ENCODE measurements at places on chromosomes 6 and 20. TPM values are rescaled to one million over a fixed set of nuclear protein-coding genes. Genes with fewer than 3 reads are reported as not detected.

Gene TRIM40
- not detected for total RNA-seq

DNA sequence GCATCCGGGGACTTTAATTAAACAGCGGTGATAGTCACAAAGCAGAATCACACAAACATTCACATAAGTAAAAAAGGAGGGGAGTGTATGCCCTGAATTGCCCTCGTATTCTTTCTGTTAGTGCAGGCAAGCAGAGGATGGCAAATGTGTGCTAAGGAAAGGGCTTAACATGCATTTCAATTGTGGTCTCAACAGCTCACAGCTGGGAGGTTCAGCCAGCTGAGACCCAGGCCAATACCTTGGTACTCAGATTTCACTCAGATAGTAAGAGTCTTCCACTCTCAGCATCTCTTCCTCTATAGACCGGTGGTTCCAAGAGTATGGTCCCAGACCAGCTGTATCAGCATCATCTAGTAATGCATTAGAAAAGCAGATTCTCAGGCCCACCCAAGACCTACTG, 215.1 kb downstream of the PHACTR1 start:
- no peak for DNase-seq

GRCh38 chr6:12621754-12622153, 94.8 kb upstream of the PHACTR1 start:
- DNase-seq: no peak

GRCh38 chr20:37534401-37535157, 6.9 kb upstream of the BLCAP start:
- DNase-seq: no peak

DNA sequence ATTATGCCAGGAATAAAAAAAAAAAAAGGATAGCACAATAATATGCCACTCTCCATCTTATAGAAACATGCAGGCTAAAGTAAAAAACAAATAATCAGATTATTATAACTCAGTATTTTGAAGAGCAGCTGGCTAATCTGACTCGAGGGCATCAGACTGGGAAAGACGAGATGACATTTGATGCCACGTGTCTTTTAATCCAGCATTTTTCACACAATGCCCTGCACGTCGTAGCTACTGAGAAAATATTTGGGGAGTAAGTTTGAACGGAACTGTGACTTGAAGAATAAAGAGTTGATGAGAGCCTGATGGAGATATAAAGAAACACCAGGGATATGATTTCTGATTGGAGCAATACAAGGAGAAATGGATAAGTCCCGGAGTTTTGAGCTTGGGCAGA, 237.7 kb downstream of the ARID1B start:
- DNase-seq: no peak

Data from left cardiac atrium (tissue), 4 donors.